ENCODE measurements at places on chromosomes 12 and 14.

- DNase-seq, result no peak
Observed at GRCh38 chr12:47111392-47111778, 31.6 kb upstream of the AMIGO2 start.

GRCh38 chr12:25689996-25690501, 137.0 kb upstream of the LMNTD1 start:
- no peak for DNase-seq

DNA sequence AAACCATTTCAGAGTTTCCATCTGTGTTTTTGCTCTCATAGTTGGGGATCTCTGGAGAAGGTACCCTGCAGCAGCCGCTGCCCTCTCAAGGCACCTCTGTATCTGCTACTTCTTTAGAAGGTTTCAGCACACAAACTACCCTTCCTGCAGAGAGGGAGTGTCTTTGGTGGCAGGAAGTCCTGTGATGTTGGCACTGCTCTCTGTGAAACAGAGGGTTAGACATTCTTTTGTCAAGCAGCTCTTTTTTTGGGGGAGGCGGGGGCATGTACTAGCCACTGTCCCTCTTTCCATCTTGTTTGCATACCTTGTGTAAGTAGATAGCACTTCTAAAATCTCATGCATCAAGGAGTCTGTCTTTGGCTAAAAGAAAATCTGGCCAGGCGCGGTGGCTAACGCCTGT, 352.6 kb downstream of the BMP4 start:
- no peak for DNase-seq

DNA sequence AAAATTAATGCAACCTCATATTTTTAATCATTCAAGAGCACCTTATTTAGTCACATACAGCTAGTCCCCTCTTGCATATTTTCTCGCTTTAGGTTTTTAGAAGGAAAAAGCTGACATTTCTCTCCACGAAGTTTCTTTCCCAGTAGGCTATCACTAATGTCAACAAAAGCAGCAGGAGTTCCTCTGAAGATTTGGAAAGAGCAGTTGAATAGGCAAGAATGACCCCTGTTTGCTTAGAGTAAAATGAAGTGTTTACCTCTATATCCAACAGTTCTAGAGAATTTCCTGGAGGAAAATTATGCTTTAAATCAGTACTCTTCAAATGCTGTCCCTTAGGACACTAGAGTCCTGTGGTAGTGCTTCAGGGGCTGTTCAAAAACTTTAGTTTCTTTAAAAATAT, 188.1 kb upstream of the PRKD1 start:
- DNase-seq, result no peak

GRCh38 chr12:40727774-40728483, 35.7 kb downstream of the CNTN1 start:
- no peak for DNase-seq

- no peak for DNase-seq
Observed at GRCh38 chr12:65685514-65685913, 138.8 kb upstream of the HMGA2 start.

DNA sequence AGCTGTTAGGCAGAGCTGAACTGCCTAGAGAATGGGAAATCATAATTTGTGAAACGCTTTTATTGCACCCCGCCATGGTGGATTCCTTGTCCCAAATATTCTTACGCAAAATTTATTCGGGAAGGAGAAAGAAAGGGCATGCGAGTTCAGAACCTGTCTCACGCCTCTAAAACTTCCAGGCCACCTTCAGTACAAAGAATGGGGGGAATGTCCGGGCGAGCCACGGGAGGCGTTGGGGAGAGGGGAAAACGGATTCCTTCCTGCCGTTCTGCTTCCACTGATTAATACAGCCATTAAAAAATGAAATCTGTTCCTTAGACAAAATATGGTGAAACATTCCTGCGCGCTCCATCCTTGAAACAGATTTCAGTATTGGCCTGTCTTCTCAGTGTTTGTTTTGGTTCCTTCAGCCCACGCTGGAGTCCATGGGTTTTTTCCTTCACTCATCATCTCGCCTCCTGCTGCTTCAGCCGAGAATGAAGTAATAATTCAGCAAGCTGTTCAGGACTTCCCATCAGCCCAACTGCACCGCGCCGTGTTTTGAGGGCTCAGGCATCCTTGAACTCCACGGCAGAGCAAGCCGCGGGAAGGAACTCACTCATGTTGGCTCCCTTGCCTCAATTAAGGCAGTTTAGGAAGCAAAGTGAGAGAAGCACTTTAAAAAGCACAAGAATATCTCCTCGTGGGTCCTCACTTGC, 47.7 kb upstream of the CDKN3 start:
- no peak for DNase-seq

Measured in H54 (cell line).